ENCODE measurements at places on chromosomes 2 and 18. TPM values are rescaled to one million over a fixed set of nuclear protein-coding genes. Genes with fewer than 3 reads are reported as not detected.
A peak's percentile ranks its signal among the peaks of the same experiment; 100 is the strongest.

KCNG2 gene
- total RNA-seq = 1.4 TPM

EVA1A gene
- 43.5 TPM for total RNA-seq

- DNase-seq = no peak
Measured at GRCh38 chr2:130252880-130253645, 54.8 kb upstream of the TUBA3E start.

DNA sequence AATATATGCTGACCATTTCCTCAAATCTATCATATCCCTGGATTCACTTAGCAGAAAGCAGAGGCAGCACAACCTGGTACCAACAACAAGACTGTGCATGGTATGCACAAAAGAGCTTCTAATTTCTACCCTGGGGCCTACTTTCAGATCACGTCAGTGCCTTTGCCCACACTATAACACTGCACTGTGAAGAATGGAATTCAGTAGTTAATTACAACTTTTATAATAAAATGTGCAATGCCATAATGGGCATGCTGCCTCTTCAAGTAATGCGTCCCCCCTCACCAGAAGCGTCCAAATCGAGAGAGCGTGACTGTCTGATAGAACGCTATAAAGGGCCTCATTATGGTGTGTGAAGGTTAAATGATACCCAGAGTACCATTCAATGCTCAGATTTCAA is 328.1 kb upstream of the PKDCC start:
- DNase-seq = no peak

ACVR1C gene
- total RNA-seq = not detected

GREB1L gene
- total RNA-seq = 2.0 TPM

DNA sequence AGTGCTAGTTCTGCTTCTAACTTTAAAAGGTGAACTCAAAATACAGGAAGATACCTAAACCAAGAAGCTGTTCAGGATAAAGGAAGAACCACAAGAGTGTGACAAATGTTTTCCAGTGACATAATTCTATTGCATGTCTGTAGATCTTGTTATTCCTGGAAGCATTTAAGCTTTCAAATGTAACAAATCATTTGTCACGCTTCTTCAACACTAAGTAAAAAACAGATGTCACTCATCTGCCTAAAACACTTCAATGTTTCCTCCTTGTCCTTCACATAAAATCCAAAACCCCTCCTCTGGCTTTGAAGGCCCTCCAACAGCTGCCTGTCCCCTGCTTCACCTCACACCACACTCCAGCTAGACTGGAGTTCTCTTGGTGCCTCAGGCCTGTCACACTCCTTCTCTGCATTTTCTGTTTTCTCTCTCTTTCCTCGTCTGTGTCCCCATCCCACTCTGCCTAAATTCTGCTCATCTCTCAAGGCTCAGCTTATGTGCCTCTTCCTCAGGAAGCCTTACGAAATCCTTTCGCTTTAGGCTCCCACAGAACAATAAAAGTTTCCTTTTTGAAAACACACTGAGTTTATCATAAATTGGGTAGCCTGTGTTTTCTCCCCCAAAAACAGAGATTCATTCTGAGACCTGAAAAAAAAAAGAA is 6.4 kb upstream of the CLEC4F start:
- no peak for DNase-seq

GRCh38 chr2:147351784-147352183 is 493.0 kb upstream of the ACVR2A start:
- no peak for DNase-seq

DNA sequence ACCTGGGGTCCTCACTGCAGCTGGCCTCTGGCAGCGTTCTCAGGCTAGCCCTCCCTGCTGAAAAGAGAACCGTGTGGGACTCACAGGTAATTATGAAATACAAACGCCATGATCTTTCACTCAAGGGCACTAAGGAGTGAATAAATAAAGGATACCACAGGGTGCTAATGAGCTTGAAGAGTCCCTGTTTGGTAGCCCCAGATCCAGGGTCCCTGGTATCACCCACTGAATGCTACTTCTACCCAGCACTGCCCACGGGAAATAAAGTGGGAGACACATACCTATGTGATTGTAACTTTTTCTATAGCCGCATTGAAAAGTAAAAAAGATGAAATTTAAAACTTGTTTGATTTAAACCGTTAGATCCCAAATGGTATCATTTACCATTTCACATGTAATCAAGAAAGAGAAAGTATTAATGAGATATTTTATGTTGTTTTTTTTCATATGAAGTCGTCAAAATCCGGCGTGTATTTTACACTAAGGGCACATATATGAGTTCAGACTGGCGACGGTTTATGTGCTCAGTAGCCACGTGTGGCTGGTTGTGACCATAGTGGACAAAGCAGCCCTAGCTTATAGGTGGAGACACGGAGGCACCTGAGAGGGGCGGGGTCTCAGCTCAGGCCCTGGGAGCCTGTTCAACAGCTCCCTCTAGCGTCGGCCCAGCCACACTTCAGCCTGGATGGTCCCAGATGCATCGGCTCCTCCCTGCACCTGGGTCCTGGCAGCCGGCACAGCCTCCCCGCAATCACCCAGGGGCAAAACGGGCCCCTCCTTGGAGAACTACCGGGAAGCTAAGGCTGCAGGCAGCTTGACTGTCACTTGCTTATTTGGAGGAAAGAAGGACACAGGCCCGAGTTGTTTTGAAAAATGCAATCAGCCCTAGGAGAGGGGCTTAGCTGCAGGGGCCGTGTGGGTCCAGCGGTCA is 39.2 kb downstream of the ODC1 start:
- DNase-seq = peak; percentile 88

DNA sequence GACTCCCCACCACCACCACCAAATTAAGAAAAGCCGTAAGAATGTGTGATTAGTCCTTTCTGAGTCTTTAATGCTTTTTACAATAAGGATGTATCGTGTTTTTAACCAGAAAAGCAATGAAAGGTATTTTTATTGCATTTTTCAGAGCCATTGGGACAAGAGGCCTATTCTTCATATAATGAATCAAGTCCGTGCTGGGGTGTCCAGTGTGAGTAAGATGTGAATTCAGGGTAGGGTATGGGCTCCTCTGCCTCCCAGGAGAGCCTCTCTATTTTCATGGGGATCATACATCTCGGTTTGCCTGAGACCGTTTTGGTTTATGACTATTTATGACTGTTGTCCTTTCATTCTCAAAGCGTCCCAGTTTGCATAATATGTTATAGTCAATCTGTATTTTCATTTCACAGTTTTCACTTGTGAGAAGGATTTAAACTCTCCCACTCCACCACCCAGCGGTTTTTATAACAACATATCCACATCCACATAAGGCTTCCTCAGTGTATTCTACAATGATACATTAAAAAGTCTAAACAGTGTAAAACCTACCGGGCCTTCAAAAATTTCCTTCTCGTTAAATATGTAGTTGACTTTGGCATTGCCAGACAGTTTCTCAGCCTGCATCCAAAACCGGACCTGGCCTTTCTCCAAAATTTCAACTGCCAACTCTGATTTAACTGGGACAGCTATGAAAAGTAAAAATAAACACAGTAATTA is 80.8 kb upstream of the LPIN2 start:
- DNase-seq = peak; percentile 79

- no peak for DNase-seq
Measured at GRCh38 chr2:157523270-157524247, 79.7 kb upstream of the CYTIP start.

DNA sequence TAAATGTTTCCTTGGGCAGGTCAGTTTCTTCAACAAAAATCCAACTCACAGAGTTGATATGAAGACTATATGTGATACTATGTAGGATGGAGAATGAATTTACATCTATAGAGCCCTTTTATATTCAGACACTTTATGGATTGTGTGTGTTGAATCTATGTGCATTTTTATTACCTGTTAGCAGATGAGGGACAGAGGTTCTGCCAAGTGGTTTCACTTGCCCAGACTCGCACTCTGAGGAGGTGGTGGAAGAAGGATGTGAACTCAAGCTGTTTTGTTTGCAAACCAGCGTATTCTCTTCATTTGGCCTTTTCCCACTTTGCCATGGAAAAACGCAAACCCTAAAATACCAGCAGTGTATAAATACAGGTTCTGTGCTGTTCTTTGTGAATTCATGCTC is 237.6 kb downstream of the TDRD15 start:
- DNase-seq = no peak

KANSL1L gene
- 9.8 TPM for total RNA-seq

DNA sequence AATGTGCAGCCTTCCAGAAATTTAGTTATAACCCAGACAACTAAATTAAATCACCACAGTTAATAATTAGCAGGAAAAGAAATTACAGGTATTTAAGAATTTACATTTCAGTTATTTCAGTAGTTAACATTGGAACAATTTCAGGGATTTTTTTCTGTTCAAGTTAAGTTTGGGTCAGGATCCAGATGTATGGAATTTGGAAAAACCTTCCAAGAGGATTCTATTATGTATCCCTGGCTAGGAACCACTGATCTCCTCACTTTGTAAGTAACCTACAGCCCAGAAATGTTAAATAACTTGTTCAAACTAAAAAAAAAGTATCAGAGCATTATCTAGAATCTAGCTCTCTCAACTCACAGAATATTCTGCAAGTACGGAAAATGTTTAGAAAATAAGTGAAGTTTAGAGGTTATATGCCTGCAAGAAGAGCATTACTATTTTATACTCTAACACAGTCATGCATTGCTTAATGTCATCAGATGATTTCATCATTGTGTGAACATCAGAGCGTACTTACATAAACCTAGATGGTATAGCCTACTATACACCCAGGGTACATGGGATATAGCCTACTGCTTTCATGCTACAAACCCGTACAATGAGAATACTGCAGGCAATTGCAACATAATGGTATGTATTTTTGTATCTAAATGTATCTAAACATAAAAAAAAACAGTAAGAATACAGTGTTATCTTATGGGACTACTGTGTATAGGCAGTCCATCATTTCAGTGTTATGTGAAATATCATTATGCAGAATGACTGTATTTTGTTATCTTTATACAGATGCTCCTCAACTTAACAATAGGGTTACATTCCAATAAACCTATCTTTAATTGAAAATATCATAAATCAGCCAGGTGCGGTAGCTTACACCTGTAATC is 6.1 kb downstream of the NCKAP1 start:
- DNase-seq = no peak

- no peak for DNase-seq
Measured at GRCh38 chr2:218816561-218817011, 15.0 kb downstream of the PRKAG3 start.

DNA sequence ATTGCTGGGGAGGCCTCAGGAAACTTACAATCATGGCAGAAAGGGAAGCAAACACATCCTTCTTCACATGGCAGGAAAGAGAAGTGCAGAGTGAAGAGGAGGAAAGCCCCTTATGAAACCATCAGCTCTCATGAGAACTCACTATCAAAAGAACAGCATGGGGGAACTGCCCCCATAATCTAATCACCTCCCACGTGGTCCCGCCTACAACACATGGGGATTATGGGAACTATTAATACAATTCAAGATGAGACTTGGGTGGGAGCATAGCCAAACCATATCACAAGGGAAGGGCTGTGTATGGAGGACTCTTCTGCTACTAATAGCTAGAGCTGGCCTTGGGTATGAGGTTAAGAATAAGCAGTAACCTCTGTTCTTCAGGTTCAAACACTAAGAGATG is 8.8 kb upstream of the SETBP1 start:
- no peak for DNase-seq

- no peak for DNase-seq
Measured at GRCh38 chr2:240791821-240792628, 28.0 kb downstream of the KIF1A start.

CRYBA2 gene
- not detected for total RNA-seq

GRCh38 chr2:174693344-174693743 is 70.9 kb downstream of the CHRNA1 start:
- DNase-seq = no peak

DNA sequence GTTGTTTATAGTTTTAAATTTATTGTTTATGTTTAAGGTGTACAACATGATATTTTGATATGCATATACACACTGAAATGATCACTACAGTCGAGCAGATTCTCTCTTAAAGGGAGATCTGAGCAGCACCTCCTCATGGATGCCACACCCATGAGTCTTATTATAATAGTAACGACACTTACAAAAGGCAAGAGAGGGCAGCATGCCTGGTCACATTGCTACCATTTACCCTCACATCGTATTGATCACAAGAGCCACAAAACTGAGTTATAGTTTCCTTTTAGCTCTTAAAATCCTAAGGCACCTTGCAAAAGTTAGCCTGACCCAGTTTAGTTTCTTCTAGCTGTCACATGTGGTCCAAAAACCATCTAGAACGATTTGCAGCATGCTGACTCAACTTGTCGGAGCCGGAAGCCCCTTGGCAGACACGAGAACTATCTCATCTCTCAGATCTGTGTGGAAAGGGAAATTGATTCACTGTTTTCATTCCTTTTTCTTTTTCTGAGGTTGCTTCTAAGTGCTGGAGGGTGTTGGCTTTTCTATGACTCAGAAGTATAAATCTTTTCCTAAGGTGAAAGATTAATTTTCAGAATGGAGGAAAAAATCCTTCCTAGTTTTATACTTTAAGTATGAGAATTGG is 85.3 kb downstream of the CDC42EP3 start:
- peak; percentile 97 for DNase-seq

DNA sequence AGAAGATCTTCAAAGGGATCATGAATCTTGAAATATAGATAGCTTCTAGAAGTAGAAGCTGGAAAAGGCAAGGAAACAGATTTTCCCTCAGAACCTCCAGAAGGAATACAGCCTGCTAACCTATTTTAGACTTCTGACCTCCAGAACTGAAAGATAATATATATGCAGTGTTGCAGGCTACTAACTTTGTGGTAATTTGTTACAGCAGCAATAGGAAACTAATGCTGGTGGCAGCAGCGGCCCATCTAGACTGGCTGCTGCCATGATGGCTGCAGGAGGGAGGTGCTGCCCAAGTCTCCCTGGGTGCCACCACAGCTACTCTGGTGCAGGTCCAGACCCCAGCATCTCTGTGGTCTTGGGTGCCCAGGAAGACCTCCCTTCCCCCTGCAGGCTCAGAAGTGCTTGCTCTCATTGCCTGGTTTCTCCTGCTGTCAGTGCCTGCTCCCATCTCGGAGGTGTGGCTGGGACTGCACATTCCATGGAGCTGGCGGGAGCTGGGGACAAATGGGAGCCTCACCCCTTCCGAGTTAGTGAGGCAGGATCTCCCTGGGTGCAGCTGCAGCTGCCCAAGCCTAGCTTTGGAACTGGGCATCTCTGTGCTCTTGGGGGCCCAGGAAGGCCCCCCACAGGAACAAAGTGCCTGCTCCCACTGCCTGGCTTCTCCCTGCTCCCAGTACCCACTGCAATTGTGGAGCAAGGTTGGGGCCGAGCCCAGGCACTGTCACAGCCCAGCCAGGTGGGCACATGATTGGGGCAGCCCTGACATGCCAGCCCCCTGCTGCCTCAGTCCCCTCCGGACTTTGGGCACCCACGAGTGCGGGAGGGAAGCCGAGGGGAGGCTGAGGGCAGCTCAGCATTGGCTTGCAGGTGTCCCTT is 18.1 kb upstream of the CCDC88A start:
- no peak for DNase-seq

Data from lung microvascular endothelial cell (primary cell).